Fibroblast of villous mesenchyme (primary cell): ENCODE measurements at places on chromosomes 7 and 10. TPM values are rescaled to one million over a fixed set of nuclear protein-coding genes. Genes with fewer than 3 reads are reported as not detected.

TMEM168 gene
- 14.5 and 21.2 TPM in 2 replicates for total RNA-seq

PLXDC2 gene
- 12.6 and 19.0 TPM in 2 replicates for total RNA-seq

GATA3 gene
- not detected in 2 replicates for total RNA-seq

METTL27 gene
- total RNA-seq: 1.6 and 2.6 TPM in 2 replicates

CYP2C8 gene
- not detected in 2 replicates for total RNA-seq

ING3 gene
- 11.9 and 21.2 TPM in 2 replicates for total RNA-seq

SMIM30 gene
- 47.4 and 75.6 TPM in 2 replicates for total RNA-seq

STEAP1B gene
- total RNA-seq: 7.4 and 11.7 TPM in 2 replicates

APBB1IP gene
- 3.2 and 4.3 TPM in 2 replicates for total RNA-seq

HOXA13 gene
- total RNA-seq: 1.3 and 2.6 TPM in 2 replicates

RARRES2 gene
- total RNA-seq: 139 and 185 TPM in 2 replicates

AKAP9 gene
- 43.2 and 49.2 TPM in 2 replicates for total RNA-seq

- no peak for DNase-seq
These were observed 56.9 kb upstream of the SHH start for GRCh38 chr7:155868955-155869783.

DNA sequence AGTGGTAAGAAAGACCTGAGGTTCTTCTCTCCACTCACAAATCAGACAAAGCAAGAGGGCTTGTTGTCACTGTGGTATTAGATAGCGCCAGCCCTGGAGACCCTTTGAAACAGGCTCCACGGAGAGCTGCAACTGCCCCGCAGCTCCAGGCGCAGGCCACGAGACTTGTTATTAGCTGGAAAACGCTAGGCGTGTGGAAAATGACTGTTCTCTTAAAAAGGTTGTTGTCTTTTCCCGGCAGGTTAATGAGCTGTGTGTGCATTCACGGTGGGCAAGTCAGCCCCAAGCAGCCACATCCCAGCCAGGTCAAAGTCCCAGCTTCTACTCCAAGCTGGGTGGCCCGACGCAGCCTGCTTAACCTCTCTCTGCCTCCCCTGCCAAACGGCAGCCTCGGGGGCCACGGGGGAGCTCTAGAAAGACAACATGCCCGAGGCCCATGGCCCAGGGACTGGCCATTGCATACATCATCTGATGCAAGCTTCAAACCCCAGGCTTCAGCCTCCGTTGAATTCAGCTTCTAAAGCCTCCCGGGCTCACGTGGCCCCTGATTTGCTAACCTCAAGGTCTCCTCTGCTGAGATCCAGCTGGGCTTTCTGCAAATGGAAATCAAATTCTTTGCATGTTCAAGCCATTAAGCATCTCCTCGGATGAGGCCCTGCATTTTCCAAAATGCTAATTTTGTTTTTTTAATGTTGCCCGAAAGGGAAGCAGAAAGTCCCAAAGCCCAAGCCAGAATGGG, 61.3 kb upstream of the DNAAF5 start:
- DNase-seq: peak; percentile 77

DNA sequence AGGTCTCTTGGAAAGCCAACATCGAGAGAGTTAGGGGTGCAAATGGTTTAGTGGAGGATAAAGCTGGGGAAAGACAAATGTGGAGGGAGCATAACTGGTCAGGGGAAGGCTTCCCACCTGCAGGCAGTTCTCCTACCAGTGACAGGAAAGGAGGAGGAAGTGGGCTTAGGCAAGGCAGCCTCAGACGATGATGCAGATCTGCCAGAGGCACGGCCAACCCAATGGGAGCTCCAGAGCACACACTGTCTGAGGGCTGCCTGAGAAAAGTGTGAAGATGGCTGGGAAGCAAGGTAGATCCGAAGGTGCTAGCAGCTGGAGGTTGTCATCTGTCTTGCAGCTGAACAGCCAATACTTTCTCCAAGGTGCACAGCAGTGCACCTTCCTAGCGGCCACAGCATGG, 178.8 kb downstream of the C7orf25 start:
- DNase-seq: no peak

DNA sequence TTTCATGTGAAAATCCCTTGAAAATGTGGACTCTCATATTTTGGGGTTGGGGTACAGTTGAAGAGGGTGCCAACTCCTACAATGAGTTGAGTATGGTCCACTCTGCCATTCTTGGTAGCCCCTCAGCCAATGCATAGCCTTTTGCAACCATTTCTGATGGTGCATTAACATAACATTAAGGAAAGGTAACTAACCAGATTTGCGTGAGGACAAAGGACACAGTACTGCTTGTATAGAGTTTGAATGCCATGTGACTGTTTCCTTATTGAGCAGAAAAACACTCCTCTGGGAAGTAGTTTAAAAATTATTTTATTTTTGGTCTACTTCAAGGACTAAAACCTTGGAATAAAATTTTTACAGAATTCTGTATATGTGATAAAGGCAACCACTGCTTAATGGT, 107.9 kb downstream of the HIBADH start:
- DNase-seq: no peak

DNA sequence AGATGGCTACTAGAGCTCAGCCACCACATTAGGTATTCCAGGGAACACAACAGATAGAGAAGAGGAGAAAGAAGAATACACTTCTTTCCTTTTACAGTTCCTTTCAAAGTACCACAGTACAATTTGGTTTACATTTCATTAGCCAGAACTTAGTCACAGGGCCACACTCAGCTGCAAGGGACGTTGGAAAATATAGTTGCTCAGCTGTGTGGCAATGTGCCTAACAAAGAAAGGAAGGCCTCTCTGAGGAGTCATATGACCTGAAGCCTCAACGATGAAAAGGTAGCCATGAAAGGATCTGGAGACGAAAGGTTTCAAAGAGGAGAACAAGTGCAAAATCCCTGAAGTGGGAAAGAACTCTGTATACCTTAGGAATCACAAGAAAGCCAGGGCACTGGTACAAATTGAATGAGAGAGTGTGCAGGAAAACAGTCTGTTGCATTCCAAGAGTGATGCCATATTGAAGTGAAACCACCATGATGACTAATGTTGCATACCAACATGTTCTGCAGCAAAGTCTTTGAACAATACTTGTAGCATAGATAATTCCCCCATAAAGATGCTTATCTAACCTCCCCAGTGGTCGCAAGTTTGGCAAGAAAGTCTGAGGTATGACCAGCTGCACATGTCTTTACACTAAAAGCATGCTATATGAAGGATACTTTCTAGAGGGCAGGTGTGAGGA, 278.9 kb downstream of the HPSE2 start:
- peak; percentile 66 for DNase-seq

GRCh38 chr10:80529604-80530003, 8.1 kb upstream of the SH2D4B start:
- DNase-seq: peak; percentile 45

DNA sequence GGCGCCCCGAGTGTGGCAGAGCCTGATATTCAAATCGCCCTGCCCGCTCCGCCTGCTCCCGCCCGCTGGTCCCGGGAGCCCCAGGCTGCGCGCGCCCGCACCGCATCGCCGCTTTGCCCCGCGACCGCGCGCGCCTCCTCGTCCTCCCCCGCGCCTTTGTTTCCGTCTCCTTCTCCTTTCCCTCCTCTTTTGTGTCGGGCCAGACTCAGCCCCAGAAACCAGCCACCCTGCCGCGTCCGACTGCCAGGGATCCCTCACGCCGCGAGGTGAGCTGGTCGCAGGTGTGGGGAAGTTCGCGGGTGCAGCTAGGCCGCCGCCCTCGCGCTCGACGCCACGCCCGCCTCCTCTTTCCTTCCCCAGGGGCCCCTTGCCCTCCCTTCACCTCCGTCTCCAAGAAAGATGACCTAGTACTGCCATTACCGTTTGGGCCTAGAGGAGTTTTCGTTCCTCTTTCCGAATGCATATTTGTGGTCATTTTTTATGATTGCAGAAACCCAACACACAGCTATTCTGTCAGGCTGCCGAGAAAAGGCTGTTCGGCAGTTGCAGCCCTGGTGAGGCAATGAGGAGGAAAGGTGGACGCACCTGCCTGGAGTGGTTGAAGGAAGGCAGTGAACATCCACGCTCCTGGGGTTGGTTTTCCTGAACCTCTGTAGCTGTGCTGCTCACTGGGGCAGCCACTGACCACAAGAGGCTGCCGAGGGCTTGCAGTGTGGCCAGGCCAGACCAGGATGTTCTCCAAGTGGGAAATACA, 107.3 kb downstream of the SNX10 start:
- peak; percentile 45 for DNase-seq

- no peak for DNase-seq
These were observed 185.6 kb downstream of the LRMDA start for GRCh38 chr10:75616874-75617478.

GRCh38 chr7:94655848-94656657, at the start of gene SGCE:
Gene SGCE (minus strand): TSS chr7:94656133. CDS start chr7:94656098, 35 bp downstream.
- peak; percentile 77 for DNase-seq

DNA sequence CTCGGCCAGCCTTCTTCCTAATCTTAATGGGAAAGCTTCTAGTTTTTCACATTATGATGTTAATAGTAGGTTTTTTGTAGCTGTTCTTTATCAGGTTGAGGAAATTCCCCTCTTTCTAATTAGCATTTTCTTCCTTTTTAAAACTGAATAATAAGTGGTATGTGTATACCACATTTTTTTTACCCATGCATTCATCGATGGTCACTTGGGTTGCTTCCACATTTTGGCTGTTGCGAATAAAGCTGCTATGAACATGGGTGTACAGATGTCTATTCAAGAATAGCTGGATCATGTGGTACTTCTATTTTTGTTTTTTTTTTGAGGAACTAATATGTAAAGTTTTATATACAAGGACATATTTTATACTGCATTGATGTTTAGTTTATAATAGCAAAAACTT, 44.3 kb downstream of the NRF1 start:
- no peak for DNase-seq

- DNase-seq: no peak
These were observed 401.4 kb upstream of the GALNT17 start for GRCh38 chr7:70730451-70731110.

GRCh38 chr10:132654708-132655661, 117.4 kb downstream of the INPP5A start:
- peak; percentile 61 for DNase-seq

DNA sequence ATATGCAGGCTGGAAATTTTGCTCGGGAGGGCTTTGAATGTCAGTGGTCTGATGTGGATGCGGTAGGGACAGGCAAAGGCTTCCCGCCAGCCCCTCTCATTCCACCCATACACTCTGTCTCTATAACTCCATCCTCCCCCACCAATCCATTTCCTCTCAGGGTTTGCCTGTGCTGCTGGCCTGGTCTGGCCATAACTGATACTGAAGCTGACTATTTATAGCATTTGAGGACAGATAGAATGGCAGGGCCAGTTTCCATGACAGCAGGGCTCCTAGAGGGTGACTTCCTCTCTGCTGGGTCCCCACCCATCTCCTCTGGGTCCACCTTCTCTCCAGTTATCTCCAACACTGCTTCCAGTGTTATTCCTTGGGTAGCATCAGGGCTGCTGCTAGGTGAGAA, 6.6 kb upstream of the PDLIM1 start:
- no peak for DNase-seq

- DNase-seq: no peak
These were observed 110.4 kb downstream of the NT5C2 start for GRCh38 chr10:103082683-103083082.

DNA sequence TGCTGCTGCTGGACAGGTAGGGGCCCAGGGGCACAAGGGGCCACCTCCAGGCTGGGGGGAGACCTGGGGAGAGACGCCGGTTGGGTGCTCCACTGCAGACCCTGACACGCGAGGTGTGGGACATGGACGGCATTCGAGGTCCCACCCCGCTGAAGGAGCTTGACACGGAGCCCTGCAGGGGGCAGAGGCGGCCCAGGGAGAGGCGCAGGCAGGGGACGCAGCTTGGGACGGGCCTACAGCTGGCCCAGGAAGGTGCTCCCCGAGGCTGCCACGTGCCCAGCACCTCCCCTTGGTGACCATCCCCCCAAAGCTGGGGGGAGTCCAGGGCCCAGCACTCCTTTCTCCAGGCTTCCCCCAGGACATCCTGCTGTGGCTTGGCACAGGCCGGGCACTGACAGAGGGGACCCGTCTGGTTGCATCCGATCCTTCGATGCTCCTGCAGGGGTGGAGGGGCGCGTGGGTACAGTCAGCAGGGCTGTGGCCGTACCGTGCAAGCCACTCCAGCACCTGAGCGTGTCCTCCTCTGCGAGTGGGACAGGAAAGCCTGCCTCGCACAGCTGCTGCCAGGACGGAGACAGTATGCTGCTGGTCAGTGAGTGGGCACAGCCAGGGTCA, 174.4 kb downstream of the ELFN1 start:
- DNase-seq: no peak

DNA sequence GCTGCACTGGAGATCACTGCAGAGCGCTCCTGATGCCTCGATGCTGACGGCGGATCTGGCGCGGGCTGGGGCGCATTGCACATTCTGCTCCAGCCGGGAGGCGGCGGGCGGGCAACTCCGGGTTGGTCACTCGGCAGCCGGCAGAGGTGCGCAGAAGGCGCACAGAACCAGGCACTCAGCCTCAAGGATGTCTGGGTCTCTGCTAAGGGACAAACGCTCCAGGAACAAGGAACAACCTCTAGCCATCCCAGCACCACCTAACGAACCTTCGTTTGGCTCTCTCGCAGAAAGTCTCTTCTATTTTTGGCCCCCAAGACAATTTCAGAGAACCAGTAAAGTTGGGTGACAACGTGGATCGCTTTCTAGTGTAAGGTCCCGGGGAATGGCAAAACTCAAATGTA, 254.6 kb downstream of the OTUD1 start:
- no peak for DNase-seq

DNA sequence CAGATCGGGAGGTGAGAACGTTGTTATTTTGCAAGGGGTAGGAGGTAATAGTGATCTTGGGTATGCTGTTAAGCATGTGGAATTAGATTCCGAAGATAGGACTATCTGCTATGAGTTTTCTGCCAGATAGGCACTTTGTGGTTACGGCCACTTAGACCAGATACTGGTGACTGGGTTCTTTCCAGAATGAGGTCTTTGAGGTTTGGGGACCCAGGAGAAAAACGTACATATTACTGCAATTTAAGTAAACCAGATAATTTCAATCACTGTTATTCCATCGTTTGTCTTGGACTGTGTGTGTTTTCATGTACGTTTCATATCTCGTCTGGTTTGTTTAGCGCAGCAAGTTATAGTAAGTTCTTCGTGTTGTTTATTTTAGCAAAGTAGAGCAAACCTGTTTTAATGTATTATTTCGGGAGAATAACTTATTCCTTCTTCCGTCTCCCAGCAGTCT, 312 bp downstream of the ARL4A start:
- no peak for DNase-seq

- peak; percentile 62 for DNase-seq
These were observed 975 bp upstream of the USP54 start for GRCh38 chr10:73591935-73592699.

- DNase-seq: no peak
These were observed 2.5 kb downstream of the NXPH1 start for GRCh38 chr7:8435590-8436545.

DNA sequence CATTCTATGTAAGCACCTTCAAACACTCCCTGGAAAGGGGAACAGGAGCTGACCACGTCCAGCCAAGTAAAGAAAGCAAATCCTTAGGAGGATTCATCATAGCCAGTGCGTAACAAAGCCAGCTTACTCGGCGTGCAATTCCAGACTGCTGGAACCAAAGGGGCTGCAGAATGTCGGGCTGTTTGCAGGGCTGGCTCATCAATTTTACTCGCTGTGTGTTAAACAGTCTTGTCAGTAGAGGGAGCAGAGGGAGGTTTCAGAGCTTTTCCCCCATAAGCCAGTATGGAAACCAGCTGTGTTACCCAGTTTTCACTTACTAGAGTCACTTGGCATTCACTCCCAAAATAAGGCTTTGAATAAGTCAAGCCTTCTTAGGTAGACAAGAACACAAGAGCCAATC, 127.1 kb downstream of the KMT2E start:
- peak; percentile 48 for DNase-seq
